NCI-H1092 (cell line): ENCODE measurements at places on chromosomes 4 and X.

GRCh38 chrX:11725631-11726442 lies 32.2 kb upstream of the MSL3 start:
- no peak for DNase-seq

GRCh38 chrX:75096331-75096730 lies 59.8 kb downstream of the ABCB7 start:
- DNase-seq = no peak

GRCh38 chr4:127578967-127579366 lies 53.8 kb upstream of the INTU start:
- DNase-seq = no peak

DNA sequence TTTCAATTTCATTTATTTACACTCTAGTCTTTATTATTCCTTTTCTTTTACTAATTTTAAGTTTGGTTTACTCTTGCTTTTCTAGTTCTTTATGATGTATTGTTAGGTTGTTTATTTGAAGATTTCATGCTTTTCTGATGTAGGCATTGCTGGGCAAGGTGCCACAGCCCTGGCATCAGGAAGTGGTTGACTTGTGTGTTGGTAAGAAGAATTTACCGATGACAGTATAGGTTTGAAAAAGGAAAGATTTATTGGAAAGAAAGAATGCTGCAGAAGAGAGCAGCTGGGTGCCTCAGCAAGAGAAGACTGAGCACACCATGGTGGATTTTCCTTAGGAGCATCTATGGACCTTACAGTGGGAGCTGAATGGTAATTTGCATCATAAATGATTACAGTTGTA lies 153.2 kb downstream of the KLF8 start:
- DNase-seq = no peak

DNA sequence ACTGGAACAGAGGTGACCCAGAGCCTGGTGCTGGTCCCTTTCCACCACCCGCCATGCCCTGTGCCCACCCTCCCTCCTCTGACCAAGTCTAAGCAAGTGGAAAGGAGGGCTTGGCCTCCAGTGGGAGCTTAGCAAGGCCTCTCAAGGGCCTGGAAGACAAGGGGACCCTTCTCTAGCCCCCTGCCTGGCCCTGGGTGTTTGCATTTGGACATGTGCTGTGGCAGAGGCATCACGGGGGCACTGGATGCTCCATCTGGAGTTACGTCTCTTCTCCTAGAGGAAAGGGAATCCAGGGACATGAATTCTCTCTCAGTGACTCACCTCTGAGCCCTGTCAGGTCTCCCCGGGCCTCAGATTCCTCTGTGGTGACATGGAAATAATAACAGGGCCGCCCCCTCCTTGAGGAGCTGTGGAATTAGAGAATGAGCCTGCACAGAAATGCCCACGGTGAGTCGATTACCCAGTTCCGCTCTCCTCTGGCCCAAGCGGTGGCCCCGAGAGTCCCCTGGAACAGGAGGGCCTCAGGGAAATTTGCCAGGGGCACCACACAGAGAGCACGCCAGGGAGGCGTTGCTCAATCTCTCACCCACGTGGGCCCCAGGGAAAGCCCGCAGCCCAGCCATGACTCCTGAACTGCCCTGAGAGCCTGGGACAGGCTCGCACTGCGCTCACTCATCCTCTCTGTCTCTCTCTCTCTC lies 189.6 kb downstream of the BCOR start:
- no peak for DNase-seq

DNA sequence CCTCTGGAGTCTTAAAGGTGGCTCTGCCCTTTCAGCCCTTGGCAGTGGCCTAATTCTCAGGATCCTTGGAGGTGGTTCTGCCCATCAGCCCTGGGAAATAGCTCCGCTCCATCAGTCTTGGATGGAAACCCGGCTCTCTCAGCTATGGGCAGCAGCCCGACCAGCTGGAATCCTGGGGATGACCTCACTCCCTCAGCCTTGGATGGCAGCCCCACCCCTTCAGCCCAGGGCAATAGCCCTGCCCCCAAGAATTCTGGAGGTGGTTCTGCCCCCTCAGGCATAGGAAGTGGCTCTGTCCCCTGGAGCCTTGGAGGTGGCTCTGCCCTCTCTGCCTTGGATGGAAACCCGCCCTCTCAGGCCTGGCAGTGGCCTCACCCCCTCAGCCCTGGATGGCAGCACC lies 127.7 kb downstream of the RBMX2 start:
- no peak for DNase-seq

GRCh38 chr4:87051121-87051713 lies 116.4 kb downstream of the AFF1 start:
- no peak for DNase-seq

- DNase-seq = no peak
These were observed 165.3 kb upstream of the PPP1R2C start for GRCh38 chrX:42943051-42943974.

DNA sequence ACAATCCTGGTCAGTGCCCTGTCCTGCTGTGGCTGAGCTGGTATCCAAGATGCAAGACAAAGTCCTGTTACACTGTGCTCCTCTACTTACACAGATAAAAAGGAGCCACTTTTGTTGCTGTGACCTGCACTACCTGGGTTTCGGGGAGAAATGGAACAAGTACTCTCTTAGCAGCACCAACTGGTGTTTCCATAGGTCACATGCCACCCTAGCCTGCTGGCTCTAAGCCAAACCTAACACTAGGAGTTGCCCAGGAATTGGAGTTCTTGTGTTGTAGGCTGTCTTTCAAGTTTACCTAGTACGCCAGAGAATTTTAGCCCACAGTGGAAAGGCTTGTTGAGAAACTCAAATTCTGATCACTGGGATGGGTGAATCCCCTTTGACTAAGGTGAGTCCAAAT lies 727.4 kb downstream of the FAM133A start:
- no peak for DNase-seq
